ENCODE measurements at places on chromosomes 4 and X.
A peak's percentile ranks its signal among the peaks of the same experiment; 100 is the strongest.

GRCh38 chrX:146881521-146881920, 67.0 kb upstream of the CXorf51A start:
- H3K4me1 ChIP-seq = no peaks in the 10 kb centered on the region
- no peak for DNase-seq
- H3K27me3 ChIP-seq = no peaks in the 10 kb centered on the region
- no peaks in the 10 kb centered on the region for H3K36me3 ChIP-seq

DNA sequence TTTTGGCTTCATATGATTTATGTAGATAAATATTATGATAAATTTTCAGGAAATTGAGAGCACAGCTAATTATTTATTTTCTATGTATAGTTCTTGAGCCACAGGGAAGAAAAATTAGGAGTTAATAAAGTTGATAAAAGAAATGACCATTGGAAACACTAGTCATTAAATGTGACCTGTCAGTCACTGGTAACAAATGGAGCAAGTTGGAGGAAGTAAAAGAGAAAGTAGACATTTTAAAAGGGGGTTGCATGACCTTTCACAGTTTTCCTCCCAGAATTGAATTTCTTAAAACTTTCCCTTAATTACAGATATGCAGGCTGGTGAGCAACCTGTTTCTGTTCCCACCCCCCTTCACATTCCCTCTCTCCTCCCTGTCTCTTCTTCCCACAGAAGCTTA, 5.3 kb downstream of the SMIM9 start:
- H3K36me3 ChIP-seq = no peaks in the 10 kb centered on the region
- DNase-seq = no peak
- no peak overlapping the region for H3K4me3 ChIP-seq
- H3K27me3 ChIP-seq = no peaks in the 10 kb centered on the region

DNA sequence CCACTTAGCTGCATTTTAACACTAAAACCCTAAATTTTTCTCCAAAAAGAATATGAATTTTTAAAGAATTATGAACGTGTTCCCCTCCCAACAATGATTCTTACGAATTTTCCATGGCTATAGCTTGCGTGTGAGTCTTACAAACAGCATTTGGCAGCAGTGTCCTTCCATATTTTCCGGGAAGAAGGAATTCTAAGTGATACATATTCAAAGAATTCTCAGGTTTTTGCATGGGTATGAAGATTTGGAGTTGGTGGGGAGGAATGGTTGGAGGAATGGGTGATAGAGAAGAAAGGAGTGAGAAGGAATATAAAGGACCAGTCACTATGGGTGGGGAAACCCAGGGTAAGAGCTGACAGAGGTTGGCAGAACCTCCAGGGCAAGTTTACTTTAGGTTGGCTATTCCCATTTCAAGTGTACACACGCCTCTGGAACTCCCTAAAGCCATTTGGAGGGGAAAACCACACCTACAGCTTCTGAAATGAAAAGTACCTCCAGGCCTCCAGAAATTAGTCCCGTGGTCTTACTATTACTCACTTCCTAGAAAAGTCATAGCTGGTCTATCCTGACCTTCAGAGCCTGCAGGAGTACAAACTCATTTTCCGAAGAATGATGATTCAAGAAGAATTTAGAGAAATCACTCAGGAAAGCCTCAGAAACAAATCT, 420.8 kb upstream of the DIPK2B start:
- no peaks in the 10 kb centered on the region for H3K27me3 ChIP-seq
- H3K4me1 ChIP-seq = no peaks in the 10 kb centered on the region
- no peak overlapping the region for H3K4me3 ChIP-seq

DNA sequence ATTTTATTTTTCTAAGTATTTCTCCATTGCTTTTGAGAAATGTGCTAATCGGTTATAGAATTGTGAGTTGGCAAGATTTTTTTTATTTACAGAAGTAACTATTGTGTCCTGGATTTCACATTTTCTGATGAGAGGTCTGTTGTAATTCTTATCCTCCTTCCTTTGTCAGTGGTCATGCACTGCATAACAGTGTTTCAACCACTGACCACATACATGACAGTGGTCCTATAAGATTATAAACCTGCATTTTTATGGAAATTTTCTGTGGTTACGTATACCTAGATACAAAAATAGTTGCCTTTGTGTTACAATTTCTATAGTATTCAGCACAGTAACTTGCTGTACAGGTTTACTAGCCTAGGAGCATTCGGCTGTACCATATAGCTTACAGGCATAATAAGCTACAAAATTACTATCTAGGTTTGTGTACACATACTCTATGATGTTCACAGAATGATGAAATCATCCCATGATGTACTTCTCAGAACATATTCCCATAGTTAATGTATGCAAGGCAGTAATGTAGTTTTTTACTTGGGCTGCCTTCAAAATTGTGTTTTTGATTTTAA, 47.8 kb downstream of the APELA start:
- H3K4me3 ChIP-seq = no peak overlapping the region
- no peak overlapping the region for H3K27ac ChIP-seq
- H3K36me3 ChIP-seq = no peaks in the 10 kb centered on the region
- no peaks in the 10 kb centered on the region for H3K27me3 ChIP-seq
- no peak for DNase-seq

- H3K4me3 ChIP-seq = no peak overlapping the region
- no peaks in the 10 kb centered on the region for H3K4me1 ChIP-seq
- DNase-seq = peak; percentile 53
- H3K36me3 ChIP-seq = no peaks in the 10 kb centered on the region
- no peaks in the 10 kb centered on the region for H3K27me3 ChIP-seq
Measured at GRCh38 chr4:101169044-101170014, 178.0 kb downstream of the PPP3CA start.

- no peaks in the 10 kb centered on the region for H3K36me3 ChIP-seq
- DNase-seq = no peak
- H3K4me3 ChIP-seq = no peak overlapping the region
- no peak overlapping the region for H3K27ac ChIP-seq
- no peaks in the 10 kb centered on the region for H3K4me1 ChIP-seq
Measured at GRCh38 chr4:18803781-18804180, 782.2 kb upstream of the LCORL start.

DNA sequence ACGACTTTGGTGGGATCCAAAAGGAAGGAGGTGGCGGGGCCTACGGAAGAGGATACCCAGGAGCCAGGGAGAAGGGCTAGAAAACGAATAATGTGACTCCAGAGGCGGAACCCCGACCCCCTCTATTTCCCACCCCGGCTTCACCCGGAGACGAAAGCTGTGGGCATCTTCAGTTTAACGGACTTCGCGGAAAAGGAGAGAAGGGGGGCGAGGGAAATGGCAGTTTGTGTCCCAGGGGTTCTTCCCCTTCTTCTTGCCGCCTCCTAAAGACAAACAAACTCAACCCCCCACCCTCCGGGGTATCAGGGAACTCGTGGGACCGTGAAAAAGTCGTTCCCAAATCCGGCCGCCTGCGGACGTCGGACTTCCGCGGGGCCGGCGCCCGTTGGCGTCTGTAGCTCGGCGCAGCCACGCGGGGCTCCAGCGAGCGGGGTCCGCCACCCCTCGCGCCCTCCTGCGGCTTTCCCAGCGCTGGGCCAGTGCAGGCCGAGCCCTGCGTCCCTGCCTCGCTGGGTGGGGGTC, 3.6 kb upstream of the LEF1 start:
- H3K27ac ChIP-seq = no peak overlapping the region
- H3K4me3 ChIP-seq = no peak overlapping the region

DNA sequence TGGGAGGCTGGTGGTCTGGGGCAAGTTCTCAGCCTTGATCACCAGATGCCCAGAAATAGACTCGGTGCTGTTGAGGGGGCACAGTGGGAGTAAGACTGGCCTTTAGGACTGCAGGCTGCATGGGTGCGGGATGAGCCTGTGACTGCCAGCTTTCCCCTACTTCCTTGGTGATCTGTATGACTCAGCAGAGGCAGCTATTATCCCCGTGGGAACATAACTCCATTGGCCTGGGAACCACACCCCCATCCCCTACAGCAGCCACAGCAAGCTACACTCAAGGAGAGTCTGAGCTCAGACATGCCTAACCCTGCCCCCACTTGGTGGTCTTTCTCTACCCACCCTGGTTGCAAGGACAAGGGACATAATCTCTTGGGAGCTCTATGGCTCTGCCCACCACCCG, 20.6 kb downstream of the CLIC2 start:
- no peaks in the 10 kb centered on the region for H3K4me1 ChIP-seq
- H3K36me3 ChIP-seq = no peaks in the 10 kb centered on the region
- H3K27me3 ChIP-seq = no peaks in the 10 kb centered on the region
- H3K27ac ChIP-seq = no peak overlapping the region

GRCh38 chr4:42172921-42173320, 20.5 kb upstream of the BEND4 start:
- no peaks in the 10 kb centered on the region for H3K4me1 ChIP-seq
- no peaks in the 10 kb centered on the region for H3K27me3 ChIP-seq
- DNase-seq = no peak
- no peak overlapping the region for H3K4me3 ChIP-seq
- no peaks in the 10 kb centered on the region for H3K36me3 ChIP-seq
- H3K27ac ChIP-seq = no peak overlapping the region

DNA sequence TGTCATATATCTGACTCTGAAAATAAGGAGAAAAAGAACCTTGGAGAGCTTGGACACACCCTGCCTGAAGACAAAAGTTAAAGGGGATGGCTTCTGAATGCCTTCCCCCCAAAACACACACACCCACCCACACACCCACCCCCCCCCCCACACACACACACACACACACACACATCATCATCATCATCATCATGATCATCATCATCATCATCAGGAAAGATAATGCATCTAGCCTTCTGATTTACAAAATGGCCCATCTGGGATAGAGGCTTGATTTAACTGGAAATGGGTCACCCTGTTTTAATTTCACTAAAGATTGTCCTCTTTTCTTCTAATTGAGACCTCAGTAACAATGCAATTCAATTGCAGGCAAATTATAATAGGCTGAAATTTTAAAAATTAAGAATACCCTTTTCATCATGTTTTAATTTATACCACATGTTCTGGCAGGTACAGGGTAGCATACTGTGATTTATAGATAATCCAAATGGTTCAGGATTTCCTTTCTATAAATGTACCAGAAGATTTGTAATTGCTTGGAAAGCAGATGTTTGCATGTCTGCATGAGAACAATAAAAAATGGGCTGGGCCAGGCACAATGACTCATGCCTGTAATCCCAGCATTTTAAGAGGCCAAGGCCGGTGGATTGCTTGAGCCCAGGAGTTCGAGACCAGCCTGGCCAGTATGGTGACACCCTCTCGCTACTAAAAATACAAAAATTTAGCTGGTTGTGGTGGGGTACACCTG, 56.5 kb downstream of the TRIM2 start:
- no peak for DNase-seq
- no peaks in the 10 kb centered on the region for H3K36me3 ChIP-seq
- H3K27me3 ChIP-seq = no peaks in the 10 kb centered on the region
- no peak overlapping the region for H3K27ac ChIP-seq
- no peaks in the 10 kb centered on the region for H3K4me1 ChIP-seq

GRCh38 chr4:156763511-156763910, 208.1 kb downstream of the PDGFC start:
- no peak overlapping the region for H3K4me3 ChIP-seq
- H3K27me3 ChIP-seq = no peaks in the 10 kb centered on the region
- no peaks in the 10 kb centered on the region for H3K36me3 ChIP-seq
- DNase-seq = no peak
- no peak overlapping the region for H3K27ac ChIP-seq

- H3K4me3 ChIP-seq = no peak overlapping the region
- DNase-seq = no peak
Measured at GRCh38 chrX:53227224-53227765, 2.3 kb upstream of the KDM5C start.

- H3K27me3 ChIP-seq = no peaks in the 10 kb centered on the region
- peak overlapping the region; percentile 83 for H3K4me3 ChIP-seq
- H3K36me3 ChIP-seq = no peaks in the 10 kb centered on the region
Measured at GRCh38 chr4:25161593-25161950, 1.3 kb upstream of the SEPSECS start.

DNA sequence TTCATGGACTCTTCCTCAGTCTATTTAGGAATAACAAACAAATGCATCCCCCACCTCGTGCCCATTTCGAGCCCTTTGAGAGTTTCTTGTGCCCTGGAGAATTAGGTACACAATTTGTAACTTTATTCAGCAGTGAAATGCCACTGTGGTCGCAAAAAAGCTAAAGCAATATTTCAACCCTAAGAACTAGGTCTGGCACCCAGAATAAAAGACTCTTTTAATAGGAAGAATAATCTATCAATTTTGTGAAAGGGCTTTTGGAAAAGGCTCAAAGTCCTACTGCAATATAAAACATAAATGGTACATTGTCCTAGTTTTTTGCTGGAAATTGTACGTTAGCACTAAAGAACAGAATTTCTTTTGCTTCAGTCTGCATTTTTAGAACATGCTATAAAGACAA, 304.6 kb upstream of the TENM3 start:
- H3K36me3 ChIP-seq = no peaks in the 10 kb centered on the region
- H3K4me1 ChIP-seq = no peaks in the 10 kb centered on the region
- no peak overlapping the region for H3K27ac ChIP-seq

DNA sequence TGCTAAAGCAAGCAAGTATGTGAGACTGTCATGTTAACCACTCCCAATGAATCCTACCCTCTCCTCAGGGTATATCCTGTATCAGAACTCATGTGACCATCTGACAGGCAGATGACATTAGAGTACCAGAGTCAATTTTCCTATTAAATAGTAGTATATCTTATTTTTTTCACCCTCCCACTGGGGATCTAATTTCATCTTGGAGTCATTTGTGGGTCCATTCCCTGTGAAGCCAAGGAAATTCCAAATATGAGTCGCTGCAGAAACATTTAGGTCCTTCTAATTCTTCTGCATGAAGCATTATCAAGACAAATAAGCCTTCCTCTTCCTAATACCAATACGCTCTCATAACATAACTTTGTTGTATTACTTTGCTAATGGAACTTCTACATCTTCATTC, 52.2 kb upstream of the BLTP1 start:
- H3K36me3 ChIP-seq = no peaks in the 10 kb centered on the region
- H3K4me1 ChIP-seq = no peaks in the 10 kb centered on the region
- no peak overlapping the region for H3K27ac ChIP-seq
- no peak overlapping the region for H3K4me3 ChIP-seq
- no peaks in the 10 kb centered on the region for H3K27me3 ChIP-seq

GRCh38 chrX:87710580-87710979, 193.0 kb downstream of the KLHL4 start:
- no peak overlapping the region for H3K27ac ChIP-seq
- H3K4me1 ChIP-seq = no peaks in the 10 kb centered on the region
- DNase-seq = no peak
- H3K4me3 ChIP-seq = no peak overlapping the region

DNA sequence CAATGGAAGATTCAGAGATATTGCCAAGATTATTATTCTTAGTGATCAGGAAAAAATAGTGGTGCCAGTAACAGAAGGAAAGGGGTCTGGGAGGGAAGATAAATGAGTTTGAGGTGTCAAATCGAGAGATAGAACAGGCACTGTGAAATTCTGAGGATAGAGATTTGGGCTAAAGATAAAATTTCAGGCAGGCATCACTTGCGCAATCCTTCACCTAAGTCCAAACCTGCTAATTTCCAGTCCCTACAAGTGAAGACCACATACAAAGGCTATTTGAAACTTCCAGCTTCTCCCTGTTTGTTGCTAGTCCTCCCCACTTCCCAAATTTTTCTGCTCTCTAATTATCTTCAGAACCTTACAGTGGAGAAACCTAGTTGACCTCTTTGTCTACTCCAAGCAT, 494.6 kb downstream of the MAGEE1 start:
- H3K27me3 ChIP-seq = no peaks in the 10 kb centered on the region
- no peak for DNase-seq
- H3K4me1 ChIP-seq = no peaks in the 10 kb centered on the region
- no peak overlapping the region for H3K27ac ChIP-seq

All from liver (tissue), 10 donors.